ENCODE measurements at places on chromosomes 5 and 9.

- DNase-seq, result peak; percentile 67
These were observed 52.7 kb downstream of the RNF145 start for GRCh38 chr5:159156426-159157238.

- no peak for DNase-seq
These were observed 605.1 kb downstream of the ELAVL2 start for GRCh38 chr9:23220957-23221356.

DNA sequence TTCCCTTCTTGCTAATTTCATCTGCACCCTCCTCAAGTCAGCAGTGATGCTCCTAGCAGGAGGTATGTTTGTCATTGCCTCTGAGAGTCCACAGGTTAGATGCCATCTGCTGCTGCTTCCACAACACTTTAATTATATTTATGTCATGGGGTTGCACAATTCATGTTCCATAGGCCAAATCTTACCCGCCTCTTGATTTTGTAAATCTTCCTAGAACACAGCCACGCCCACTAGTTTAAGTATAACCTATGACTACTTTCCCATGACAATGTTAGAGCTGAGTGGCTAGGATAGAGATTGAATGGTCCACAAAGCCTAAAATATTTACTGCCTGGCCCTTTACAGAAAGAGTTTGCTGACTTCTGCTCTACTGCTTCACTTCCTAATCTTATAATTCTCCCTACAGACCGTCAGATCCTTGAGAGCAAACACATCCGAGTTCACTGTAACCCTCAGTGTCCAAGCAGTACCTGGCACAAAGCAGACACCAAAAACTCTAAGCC lies 21.1 kb downstream of the LIFR start:
- DNase-seq, result no peak

GRCh38 chr5:111755942-111756381 lies 1.0 kb downstream of the NREP start:
- DNase-seq, result peak; percentile 73

DNA sequence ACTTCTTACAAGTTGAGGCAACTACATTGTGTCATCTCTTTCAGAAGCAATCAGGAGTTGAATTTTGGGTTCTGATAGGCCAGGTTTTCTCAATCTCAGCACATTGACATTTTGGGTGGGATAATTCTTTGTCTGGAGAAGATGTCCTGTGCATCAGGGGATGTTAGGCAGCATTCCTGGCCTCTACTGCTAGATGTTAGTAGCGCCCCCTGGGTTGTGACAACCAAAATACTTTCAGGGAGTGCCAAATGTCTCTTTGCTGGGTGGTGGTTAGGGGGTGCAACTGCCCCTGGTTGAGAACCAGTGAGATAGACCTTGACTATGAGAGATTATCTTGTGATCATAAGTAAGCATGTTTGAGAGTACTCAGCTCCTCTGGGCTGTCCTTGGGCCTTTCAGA lies 164.3 kb upstream of the KLF9 start:
- no peak for DNase-seq

DNA sequence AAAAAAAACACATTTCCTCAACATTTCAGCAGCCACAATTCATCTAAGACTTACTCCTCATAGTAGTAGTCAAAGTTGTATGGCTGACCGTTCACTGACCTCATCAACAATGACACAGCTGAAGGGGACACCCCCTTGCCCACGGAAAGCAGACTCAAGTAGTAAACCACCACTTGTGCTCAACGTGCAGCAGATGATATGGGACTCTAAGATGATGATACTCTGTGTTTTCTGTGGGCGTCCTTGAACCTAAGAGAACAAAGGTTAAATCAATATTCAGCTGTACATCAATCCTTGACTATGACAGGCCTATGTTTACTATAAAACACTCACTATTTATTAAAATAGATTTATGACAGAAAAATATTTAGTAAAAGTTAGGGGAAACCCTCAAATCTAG lies 71.6 kb downstream of the SETX start:
- no peak for DNase-seq

DNA sequence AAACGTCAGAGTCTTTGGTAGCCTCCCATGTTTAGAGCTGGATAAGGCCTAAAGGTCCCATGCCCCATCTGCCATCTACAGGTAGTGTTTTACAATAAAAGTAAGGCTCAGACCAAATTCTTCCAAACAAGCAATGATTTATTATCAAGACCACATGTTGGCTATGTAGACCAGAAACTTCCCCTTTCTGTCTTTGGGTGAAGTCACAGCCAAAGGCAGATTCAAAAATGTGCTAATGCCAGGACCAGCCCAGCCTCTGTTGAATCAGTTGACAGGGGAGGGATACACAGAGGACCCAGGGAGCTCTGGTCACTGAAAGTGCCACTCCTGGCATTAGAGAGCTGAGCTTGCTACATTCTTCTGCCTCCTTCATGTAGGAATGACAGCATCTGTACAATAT lies 360.8 kb downstream of the NTRK2 start:
- no peak for DNase-seq

DNA sequence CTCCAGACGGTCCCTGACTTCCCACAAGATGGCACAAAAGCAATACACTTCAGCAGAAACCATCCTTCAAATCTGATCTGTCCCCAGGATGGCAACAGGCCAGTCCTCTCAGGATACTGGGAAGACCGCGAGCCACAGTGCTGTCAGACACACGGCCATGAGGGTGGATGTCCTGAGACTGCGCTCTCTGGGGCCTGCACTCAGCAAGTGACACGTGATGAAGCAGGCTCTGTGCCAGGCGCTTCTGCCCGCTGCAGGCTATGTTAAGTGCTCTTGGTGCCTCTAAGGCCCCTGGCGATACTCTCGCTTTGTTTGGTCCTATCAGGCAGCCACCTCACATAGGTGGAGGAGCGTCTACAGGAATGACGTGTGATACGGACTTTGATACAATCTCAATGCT lies 7.1 kb downstream of the BRD9 start:
- no peak for DNase-seq

DNA sequence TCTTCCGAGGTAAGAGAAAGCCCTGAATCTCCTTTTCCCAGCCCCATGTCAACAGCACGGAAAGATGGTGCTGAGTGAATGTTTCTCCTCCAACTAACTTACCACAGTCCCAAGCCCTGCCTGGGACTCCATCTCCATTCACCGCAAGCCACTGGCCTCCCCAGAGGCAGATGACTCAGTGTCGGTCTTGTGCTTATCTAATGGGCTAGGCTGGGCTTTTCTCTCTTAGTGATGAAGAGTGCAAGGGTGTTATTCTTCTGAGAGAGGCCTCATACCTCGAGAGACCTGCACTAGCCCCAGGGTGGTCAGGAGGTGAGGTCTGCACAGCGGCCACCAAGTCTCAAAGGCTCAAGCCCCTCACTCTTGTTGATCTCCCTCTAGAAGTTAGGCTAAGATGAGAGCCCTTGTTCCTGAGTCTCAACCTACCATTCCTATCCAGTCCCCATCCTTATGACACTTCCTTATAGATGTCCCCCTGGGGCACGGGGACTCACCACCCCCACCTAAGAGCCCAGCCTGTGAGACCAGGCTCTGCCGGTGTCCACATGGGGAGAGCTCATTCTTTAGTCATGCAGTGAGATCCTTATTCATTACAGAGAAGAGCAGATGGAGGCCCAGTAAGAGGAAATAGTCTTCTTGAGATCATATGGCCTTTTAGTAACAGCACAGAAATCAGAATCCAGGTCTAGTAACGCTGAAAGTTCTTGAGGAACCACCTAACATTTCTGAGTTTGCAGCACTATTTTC lies 127.0 kb downstream of the SAXO1 start:
- DNase-seq, result peak; percentile 90

GRCh38 chr5:179316982-179317381 lies 28.3 kb downstream of the ADAMTS2 start:
- no peak for DNase-seq

DNA sequence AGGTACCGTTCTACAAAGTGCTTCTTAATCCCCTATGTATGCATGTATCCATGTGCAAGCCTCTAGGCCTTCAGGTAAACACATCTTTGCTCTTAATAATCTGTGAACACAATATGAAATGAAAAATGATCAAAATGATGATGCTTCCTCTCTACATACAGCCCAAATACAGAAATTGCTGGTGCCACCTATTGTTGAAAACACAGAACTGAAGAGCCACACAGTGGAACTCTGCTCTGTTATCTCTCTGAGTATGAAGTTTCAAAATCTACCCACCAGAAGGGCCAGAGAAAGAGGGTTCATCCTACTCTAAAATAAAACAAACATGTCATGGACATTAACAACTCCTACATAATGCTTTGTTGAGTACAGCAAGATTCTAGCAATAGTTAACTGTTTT lies 71.3 kb downstream of the GLIS3 start:
- DNase-seq, result peak; percentile 57
